ENCODE measurements at places on chromosomes 1 and 21. TPM values are rescaled to one million over a fixed set of nuclear protein-coding genes. Genes with fewer than 3 reads are reported as not detected.

- DNase-seq: no peak
Measured at GRCh38 chr1:118990513-118991152, 2.5 kb upstream of the TBX15 start.

Gene AADACL3
- total RNA-seq: not detected

- DNase-seq: peak; percentile 71
Measured at GRCh38 chr21:44086636-44087425, 20.4 kb upstream of the PWP2 start.

Gene KCNJ15
- 1.2 TPM for total RNA-seq

- no peak for DNase-seq
Measured at GRCh38 chr21:32114419-32115035, 164.3 kb downstream of the MIS18A start.

Gene RBM34
- 48.8 TPM for total RNA-seq

GRCh38 chr1:23528250-23528978 lies 2.6 kb downstream of the E2F2 start:
- peak; percentile 94 for DNase-seq

DNA sequence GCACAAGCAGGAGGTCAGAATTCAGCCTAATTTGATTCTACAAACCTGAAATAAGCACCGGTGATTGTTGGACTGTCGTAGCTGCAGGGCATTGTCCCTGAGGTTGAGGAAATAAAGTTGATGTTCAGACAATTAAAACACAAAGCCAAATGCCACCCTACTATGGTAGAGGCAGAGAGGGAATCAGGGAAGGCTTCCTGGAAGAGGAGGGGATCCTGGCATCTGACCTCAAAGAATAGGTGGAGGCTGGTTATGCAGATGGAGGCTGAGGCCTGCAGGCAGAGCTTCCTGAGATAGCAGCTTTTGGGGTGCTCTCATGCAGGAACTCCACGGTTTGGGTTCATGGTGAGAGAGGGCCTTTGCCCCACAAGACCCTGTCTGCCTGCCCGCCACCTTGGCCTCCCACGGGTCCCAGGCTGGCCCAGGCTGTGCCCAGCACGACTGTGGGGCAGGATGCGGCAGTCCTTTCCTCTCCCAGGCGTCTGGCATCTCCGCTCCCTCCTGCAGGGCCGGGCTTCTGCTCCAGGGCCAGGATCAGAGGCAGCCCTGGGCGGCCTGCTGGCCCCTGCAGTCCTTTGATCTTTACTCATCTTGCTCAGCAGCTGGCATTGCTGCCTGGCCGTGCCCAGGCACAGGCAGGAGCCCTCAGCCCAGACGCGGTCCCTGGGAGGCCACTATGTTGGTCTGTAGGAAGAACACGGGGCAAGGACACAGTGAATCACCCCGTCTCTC lies 134.1 kb upstream of the VAMP3 start:
- DNase-seq: no peak

Gene POU3F1
- not detected for total RNA-seq

Gene ITPKB
- 10.5 TPM for total RNA-seq

Gene SLAMF8
- total RNA-seq: 1.5 TPM

Gene ATP1A4
- 1.0 TPM for total RNA-seq

GRCh38 chr1:116107371-116107770 lies 3.8 kb upstream of the MAB21L3 start:
- DNase-seq: no peak

DNA sequence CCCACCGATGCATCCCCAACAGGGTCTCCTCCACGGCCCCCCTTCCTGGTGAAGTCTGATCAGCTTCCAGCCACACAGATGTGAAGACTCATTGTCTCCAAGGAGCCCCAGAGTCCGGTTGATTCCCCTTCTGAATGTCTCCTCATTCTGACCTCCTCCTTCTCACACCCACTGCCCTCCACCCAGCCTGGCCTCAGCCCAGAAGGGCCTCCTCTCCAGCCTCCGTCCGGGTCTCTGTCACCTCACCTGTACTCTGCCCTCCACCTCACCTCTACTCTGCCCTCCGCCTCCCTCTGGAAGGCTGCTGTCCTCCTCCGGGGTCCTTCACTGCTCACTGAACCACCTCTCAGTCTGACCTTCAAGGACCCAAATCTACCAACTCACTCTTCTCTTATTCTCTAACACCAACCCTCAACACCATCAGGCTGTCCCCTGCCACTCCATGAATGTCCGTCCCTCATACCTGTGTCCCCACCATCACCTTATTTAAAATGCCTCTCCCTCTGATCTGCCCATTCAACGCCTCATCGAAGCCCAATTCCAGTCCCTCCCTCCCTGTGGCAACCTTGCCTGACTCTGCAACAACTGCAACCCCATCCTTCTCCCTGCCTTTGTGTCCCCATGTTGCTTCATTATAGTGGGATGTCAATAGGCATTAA lies 201.2 kb downstream of the TOMM20 start:
- DNase-seq: no peak

- DNase-seq: peak; percentile 79
Measured at GRCh38 chr1:205319081-205320018, 2.2 kb downstream of the NUAK2 start.

- no peak for DNase-seq
Measured at GRCh38 chr1:184595596-184595995, 159.1 kb downstream of the EDEM3 start.

Gene CD2
- 0.75 TPM for total RNA-seq

DNA sequence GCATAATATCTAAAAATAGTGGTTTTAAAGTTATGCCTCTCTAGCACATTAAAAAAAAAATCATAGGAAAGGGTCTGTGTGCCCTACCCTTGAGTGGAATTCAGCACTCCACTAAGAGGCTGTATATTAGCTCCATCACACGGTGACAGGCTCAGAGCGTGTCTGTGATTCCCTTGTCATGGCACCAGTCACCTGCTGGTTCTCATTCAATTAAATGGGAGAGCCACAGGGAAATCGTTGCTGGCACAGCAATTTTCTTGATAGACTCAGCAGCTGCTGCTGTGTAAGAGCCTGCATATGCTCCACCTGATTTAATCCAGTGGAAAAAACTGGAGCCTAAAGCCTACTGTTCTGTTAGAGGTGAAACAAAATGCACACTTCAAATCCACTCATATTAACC lies 9.5 kb downstream of the ATP6V1G3 start:
- no peak for DNase-seq

Gene ARTN
- 0.70 TPM for total RNA-seq

- DNase-seq: no peak
Measured at GRCh38 chr1:219302697-219303096, 129.0 kb downstream of the LYPLAL1 start.

DNA sequence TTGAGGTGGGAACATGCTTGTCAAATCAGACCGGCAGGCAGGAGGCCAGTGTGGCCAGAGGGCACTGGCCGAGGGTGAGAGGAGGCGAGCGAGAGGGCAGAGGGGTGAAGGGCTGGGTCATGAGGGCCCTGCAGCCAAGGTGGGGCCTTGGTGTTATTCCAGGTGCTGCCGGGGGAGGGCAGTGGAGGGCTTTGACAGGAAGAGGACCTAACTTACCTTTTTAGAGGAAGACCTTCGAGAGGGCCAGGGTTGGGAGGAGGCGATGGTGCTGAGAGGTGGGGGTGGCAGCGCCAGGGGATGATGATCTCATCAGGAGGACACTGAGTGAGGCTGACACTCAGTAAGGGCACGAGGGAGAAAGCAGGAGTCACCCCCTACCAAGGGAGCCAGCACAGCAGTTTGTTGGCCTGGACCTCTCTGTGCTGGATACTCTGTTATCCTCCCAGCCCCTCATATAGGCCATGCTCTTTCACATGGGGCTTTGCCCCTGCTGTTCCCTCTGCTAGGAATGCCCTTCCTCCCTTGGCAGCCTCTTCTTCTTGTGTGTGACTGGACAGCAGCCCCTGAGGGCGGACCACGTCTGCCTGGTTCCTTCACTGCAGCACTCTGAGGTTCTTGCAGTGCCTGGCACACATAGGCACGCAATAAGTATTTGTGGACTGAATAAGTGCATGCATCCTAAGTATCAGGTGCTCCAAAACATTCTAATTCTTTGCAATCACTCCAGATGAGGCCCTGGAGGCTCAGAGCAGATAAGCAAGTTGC lies 7.5 kb upstream of the TTC22 start:
- peak; percentile 24 for DNase-seq

- no peak for DNase-seq
Measured at GRCh38 chr1:90936061-90936460, 85.8 kb downstream of the ZNF644 start.

DNA sequence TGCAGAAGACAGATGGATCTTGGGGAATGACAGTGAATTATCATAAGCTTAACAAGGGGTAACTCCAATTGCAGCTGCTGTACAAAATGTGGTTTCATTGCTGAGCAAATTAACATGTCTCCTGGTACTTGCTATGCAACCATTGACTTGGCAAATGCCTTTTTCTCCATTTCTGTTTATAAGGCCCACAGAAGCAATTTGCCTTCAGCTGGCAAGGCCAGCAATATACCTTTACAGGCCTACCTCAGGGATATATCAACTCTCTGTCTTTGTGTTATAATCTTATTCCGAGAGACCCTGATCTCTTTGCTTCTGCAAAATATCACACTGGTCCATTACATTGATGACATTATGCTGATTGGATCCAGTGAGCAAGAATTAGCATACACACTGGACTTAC lies 52.7 kb upstream of the KIAA0040 start:
- DNase-seq: no peak

Gene SLC19A1
- 2.7 TPM for total RNA-seq

- no peak for DNase-seq
Measured at GRCh38 chr1:154626456-154627256, 18.7 kb upstream of the ADAR start.

Gene LCE3D
- not detected for total RNA-seq

DNA sequence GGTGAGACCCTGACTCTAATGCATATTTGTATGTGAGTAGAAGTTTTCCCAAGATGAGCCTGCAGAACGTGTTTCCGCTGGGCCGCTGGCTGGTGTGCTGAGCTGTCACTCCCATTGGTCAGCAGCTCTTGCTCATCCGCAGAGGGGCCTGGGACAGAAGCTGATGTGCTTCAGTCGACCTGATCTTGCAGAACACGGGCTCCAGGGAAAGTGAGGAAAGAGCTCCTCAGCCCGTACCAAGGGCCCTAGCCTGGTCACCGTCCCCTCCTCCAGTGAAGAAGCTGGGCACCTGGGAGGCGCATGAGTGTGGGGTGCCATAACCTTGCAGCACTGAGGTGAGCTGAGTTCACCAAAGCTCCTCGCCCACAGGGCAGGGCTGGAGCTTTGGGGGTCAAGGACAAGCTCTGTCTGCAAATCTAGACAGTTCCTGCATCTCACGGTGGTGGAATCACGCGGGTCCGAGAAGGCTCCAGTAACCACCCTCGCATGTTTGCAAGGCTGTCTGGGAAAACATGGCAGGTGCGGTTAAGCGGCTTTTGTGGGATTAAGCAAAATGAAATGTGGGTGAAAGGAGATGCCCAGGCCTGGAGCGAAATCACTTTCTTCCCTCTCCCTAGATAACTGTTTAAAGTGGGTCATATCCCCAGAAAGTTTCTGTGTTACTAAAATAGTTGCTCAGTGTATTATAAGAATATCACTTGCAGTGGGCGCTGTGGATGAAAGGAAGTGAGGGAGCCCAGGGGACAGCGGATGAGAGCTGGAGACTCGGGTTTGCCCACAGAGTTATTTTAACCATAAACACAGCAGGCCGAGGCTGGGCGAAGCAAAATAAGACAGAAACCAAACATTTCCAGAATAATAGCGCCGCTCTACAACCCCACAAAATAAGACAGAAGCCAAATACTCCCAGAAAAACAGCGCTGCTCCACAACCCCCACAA lies 33.1 kb upstream of the LRRC3 start:
- DNase-seq: peak; percentile 59

GRCh38 chr1:220905650-220906560 lies 26.7 kb downstream of the HLX start:
- DNase-seq: no peak
